ENCODE measurements at places on chromosomes 16 and 17. TPM values are rescaled to one million over a fixed set of nuclear protein-coding genes. Genes with fewer than 3 reads are reported as not detected.

The NACA2 gene
- not detected for total RNA-seq

The ASB16 gene
- 13.2 TPM for total RNA-seq

The SNF8 gene
- 108 TPM for total RNA-seq

The SAMD14 gene
- 1.7 TPM for total RNA-seq

The CA10 gene
- not detected for total RNA-seq

- peaks cover 64% of the 10 kb centered on the region for H3K27me3 ChIP-seq
- H3K27ac ChIP-seq, result no peak overlapping the region
- no peak for DNase-seq
- H3K4me1 ChIP-seq, result peaks cover 18% of the 10 kb centered on the region
- H3K4me3 ChIP-seq, result no peak overlapping the region
- no peaks in the 10 kb centered on the region for H3K36me3 ChIP-seq
Measured at GRCh38 chr17:6712058-6712853, 913 bp downstream of the SLC13A5 start.

GRCh38 chr17:83064021-83064731, 15.2 kb upstream of the METRNL start:
- no peak overlapping the region for H3K4me3 ChIP-seq
- H3K27ac ChIP-seq, result no peak overlapping the region
- no peaks in the 10 kb centered on the region for H3K36me3 ChIP-seq
- H3K4me1 ChIP-seq, result peaks cover 2% of the 10 kb centered on the region

DNA sequence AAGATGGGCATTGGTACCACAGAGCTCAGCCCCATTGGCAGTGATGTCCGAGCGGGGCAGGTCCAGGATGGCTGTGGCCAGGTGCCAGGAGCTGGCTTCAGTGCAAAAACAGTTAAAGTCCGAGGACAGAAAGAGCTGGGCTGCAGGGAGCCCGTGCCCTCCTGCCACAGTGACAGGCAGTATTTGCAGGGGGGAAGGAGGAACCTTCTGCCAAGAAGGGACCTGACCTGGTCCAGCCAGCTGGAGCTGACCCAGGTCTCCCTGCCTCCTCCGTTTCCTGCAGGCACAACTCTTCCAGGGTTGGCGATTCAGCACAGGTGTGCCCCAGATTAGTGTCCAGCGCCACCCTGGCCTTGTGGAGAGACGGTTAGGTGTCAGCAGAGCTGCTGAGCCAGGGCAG, 199.0 kb downstream of the ENGASE start:
- no peaks in the 10 kb centered on the region for H3K4me1 ChIP-seq
- no peak for DNase-seq
- H3K36me3 ChIP-seq, result no peaks in the 10 kb centered on the region
- H3K27ac ChIP-seq, result no peak overlapping the region
- H3K27me3 ChIP-seq, result peaks cover 50% of the 10 kb centered on the region

GRCh38 chr17:20059728-20060188, 50.6 kb downstream of the SPECC1 start:
- H3K27me3 ChIP-seq, result no peaks in the 10 kb centered on the region
- H3K4me1 ChIP-seq, result peaks cover 17% of the 10 kb centered on the region
- H3K4me3 ChIP-seq, result no peak overlapping the region

- peak overlapping the region; percentile 77 for H3K27ac ChIP-seq
- peak overlapping the region; percentile 35 for H3K4me3 ChIP-seq
- H3K36me3 ChIP-seq, result peaks cover 13% of the 10 kb centered on the region
Measured at GRCh38 chr17:45171338-45172231, 9.9 kb downstream of the HEXIM2 start.

- no peak overlapping the region for H3K27ac ChIP-seq
- H3K36me3 ChIP-seq, result peaks cover 53% of the 10 kb centered on the region
- H3K27me3 ChIP-seq, result no peaks in the 10 kb centered on the region
- no peak overlapping the region for H3K4me3 ChIP-seq
- peaks cover 62% of the 10 kb centered on the region for H3K4me1 ChIP-seq
- no peak for DNase-seq
Measured at GRCh38 chr17:45070809-45071208, 9.7 kb downstream of the NMT1 start.

GRCh38 chr17:54277868-54278267, 455.1 kb downstream of the KIF2B start:
- DNase-seq, result no peak
- no peak overlapping the region for H3K4me3 ChIP-seq
- H3K27me3 ChIP-seq, result no peaks in the 10 kb centered on the region

DNA sequence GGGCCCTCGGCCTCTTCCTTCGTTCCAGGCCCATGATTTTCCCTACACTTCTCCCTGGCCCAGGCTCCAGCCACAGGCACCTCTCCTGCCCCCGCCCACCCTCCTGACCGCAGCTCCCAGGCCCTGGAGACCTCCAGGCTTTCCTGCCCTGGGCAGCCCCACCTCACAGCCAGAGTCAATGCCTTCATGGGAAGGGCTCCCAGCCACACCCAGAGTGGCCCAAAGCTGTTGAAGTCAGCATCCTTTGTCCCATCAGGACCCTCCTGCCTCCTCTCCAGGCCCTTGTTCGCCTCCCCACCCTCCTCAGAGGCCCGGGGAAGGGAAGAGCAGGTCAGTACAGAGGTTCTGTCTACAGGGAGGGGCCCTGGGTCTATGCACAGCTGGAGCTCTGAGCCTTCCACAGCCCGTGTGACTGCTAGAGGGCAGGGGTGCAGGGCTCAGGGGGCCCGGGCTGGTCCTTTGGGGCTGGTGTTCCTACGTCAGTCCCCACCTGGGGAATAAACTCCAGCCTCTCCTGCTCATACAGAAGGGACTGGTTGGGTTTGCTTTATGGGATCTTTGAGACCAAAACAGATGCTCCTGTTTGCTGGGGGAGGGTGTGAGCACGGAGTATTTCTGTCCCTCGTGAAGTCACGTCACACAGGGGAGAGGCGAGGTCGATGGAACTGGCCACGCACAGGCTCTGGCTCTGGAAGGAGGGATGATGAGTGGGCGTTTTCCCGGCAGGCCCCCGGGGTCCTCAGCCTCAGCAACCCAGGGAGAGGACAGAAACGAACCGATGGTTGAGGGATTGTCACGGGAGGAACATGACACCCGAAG, 20.3 kb downstream of the TRARG1 start:
- no peaks in the 10 kb centered on the region for H3K36me3 ChIP-seq
- peaks cover 35% of the 10 kb centered on the region for H3K27me3 ChIP-seq
- DNase-seq, result peak; percentile 50
- no peaks in the 10 kb centered on the region for H3K4me1 ChIP-seq
- H3K27ac ChIP-seq, result no peak overlapping the region
- H3K4me3 ChIP-seq, result no peak overlapping the region

- no peak overlapping the region for H3K27ac ChIP-seq
- H3K36me3 ChIP-seq, result no peaks in the 10 kb centered on the region
- H3K4me3 ChIP-seq, result no peak overlapping the region
- H3K4me1 ChIP-seq, result no peaks in the 10 kb centered on the region
- no peak for DNase-seq
- H3K27me3 ChIP-seq, result peaks cover 22% of the 10 kb centered on the region
Measured at GRCh38 chr16:20259541-20259940, 67.8 kb downstream of the GP2 start.

DNA sequence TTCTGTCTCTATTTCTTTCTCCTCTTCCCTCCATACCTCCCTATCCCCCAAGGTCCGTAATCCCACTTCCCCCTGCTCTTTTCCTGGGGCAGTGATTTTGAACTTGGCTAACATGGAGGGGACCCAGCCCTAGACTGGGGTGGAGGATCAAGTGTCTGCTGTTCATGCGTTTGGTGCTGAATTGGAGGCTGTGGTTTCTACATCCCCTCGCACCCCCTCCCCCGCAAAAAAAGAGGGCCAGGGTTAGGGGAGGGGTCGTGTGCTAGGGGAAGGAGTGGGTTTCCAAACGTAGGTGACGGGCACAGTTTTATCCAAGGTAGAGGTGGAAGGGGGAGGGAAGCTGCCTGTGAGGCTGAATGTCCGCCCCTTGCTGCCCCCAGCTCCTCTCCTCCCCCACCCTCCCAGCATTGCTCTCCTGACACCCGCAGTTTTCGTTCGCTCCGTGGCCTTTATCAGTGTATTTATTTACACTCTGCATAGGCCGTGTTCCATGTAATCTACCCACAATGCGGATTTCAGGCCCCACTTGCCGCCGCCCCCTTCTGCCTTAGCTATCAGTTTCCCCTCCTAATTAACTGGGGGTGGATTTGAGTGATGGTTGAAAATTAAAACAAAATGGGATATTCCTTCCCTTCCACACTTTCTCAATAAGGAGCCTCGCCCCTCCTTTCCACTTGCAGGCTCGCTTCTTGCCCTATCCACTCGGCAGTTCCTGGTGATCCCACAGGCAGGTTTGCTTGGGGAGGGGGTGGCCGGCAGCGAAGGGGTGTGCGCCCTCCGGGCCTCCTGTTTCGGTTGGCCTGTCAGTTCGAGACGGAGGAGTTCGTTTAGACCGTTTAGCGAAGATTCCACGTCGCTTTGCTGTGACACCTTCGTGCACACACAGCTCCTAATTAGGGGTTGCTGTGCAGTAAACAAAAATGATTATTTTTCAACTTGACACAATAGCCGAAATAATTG, 2.0 kb downstream of the GNAO1 start:
- H3K36me3 ChIP-seq, result no peaks in the 10 kb centered on the region
- DNase-seq, result no peak
- peaks cover 52% of the 10 kb centered on the region for H3K4me1 ChIP-seq
- H3K4me3 ChIP-seq, result peak overlapping the region; percentile 52
- no peaks in the 10 kb centered on the region for H3K27me3 ChIP-seq
- no peak overlapping the region for H3K27ac ChIP-seq

GRCh38 chr17:48505788-48506187, 25.0 kb downstream of the HOXB1 start:
- no peaks in the 10 kb centered on the region for H3K36me3 ChIP-seq
- no peak overlapping the region for H3K27ac ChIP-seq
- no peak overlapping the region for H3K4me3 ChIP-seq

- H3K27me3 ChIP-seq, result no peaks in the 10 kb centered on the region
- H3K4me1 ChIP-seq, result no peaks in the 10 kb centered on the region
- no peak for DNase-seq
- H3K36me3 ChIP-seq, result no peaks in the 10 kb centered on the region
- H3K27ac ChIP-seq, result no peak overlapping the region
Measured at GRCh38 chr16:49585143-49585832, 211.7 kb downstream of the C16orf78 start.

DNA sequence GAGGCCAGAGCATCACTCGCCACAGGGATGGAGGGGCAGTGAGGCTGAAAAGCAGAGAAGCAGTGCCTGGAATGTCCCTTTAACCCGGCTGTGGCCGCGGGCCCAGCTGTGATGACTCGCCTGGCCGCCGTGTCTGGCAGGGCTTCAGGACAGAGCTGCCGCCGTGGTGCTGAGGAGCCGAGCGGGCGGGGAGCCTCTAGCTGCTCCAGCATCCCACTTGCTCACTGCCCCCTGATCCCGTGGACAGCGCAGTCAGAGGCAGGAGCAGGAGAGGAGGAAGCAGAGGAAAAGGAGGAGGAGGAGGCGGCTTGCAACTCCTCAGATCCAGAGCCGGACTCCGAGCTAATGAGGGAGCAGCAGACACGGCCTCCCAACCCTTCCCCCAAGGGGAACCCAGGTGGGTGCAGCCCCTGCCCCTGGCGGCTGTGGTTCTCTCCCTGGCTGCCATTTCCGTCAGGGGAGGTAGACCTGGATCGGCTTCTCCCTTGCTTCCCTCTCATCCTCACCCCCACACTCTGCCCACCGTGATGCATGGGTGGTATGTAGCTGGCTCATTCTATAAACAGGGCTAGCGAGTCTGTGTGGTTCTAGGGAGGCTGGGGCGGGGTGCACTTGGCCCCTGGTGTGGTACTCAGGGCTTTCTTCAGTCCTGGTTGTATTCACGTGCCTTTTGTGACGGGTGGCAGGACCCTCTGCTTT, 165.7 kb downstream of the CMIP start:
- DNase-seq, result peak; percentile 84
- peak overlapping the region; percentile 20 for H3K4me3 ChIP-seq
- no peaks in the 10 kb centered on the region for H3K27me3 ChIP-seq
- H3K36me3 ChIP-seq, result no peaks in the 10 kb centered on the region
- H3K4me1 ChIP-seq, result peaks cover 64% of the 10 kb centered on the region
- H3K27ac ChIP-seq, result peak overlapping the region; percentile 2

- peaks cover 15% of the 10 kb centered on the region for H3K4me1 ChIP-seq
- DNase-seq, result no peak
- H3K4me3 ChIP-seq, result no peak overlapping the region
- H3K27ac ChIP-seq, result no peak overlapping the region
Measured at GRCh38 chr16:28165598-28165997, 46.2 kb downstream of the XPO6 start.

- no peak for DNase-seq
- no peak overlapping the region for H3K27ac ChIP-seq
- H3K4me3 ChIP-seq, result no peak overlapping the region
- peaks cover 6% of the 10 kb centered on the region for H3K36me3 ChIP-seq
- no peaks in the 10 kb centered on the region for H3K27me3 ChIP-seq
Measured at GRCh38 chr16:85635545-85636140, 22.5 kb downstream of the GSE1 start.

DNA sequence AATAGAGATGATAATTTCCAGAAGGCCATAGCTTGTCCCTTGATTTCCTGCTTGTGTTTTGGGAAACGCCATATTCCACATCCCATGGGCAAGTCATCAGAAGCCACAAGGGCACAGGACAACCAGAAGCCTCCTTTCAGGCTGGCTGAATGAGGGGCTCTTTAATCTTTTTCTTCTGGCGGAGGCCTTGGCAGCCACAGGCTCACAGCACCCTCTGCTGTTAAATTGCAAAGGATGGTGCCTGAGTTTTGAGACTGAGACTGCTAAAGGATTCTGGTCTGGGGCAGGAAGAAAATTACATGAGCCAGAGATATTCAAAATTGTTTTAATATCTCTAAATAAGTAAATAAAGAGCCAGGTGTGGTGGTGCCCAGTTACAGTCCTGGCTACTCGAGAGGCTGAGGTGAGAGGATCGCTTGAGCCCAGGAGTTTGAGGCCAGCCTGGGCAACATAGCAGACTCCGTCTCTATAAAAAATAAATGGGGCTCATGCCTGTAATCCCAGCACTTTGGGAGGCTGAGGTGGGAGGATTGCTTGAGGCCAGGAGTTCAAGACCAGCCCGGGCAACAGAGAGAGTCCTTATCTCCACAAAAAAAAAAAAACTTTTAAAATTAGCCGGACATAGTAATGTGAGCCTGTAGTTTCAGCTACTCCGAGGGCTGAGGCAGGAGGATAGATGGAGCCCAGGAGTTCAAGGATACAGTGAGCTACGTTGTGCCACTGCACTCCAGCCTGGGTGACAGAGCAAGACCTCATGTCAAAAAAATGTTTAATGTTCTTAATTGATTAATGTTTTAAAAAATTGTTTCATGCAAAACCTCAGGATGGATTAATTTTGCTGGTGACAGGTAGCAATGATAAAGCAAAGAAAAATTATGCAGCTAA, 26.3 kb downstream of the AARSD1 start:
- H3K27ac ChIP-seq, result no peak overlapping the region
- no peak overlapping the region for H3K4me3 ChIP-seq
- peak; percentile 23 for DNase-seq
- H3K4me1 ChIP-seq, result no peaks in the 10 kb centered on the region

DNA sequence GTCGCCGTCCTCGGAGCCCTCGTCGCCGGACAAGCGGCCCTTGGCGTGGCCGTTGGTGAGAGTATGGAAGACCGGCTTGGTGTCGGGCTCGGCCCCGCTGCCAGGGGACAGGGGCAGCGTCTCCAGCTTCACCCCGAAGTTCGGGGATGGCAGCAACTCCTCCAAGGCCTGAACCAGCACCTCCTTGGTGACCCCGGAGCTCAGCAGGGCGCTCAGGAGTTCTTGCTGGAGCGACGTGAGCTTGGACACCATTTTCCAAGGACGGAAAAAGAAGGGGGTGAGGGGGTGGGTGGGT, 279 bp downstream of the HNF1B start:
- H3K4me3 ChIP-seq, result no peak overlapping the region
- H3K4me1 ChIP-seq, result peaks cover 28% of the 10 kb centered on the region
- peaks cover 32% of the 10 kb centered on the region for H3K27me3 ChIP-seq
- H3K36me3 ChIP-seq, result no peaks in the 10 kb centered on the region
- H3K27ac ChIP-seq, result no peak overlapping the region
- DNase-seq, result no peak
